ENCODE measurements at places on chromosomes 4 and X.

DNA sequence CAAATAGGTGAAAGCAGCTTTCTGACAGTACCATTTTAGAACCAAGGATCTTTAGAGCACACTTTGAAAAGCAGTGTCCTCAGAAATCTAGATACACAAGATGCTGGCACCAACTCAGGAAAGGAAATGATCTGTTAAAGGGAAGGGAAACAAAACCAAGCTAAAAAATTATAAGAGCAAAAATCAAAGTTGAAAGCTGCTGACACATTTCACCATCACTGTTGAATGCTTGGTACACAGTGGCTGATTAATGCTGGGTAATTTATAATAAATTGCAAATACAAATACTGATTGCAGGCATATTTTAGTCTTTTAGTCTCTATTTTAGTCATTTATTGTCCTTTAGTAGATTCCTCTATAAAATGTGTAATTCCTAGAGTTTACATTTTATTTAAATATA lies 1540.1 kb upstream of the PCDH10 start:
- no peak for DNase-seq

DNA sequence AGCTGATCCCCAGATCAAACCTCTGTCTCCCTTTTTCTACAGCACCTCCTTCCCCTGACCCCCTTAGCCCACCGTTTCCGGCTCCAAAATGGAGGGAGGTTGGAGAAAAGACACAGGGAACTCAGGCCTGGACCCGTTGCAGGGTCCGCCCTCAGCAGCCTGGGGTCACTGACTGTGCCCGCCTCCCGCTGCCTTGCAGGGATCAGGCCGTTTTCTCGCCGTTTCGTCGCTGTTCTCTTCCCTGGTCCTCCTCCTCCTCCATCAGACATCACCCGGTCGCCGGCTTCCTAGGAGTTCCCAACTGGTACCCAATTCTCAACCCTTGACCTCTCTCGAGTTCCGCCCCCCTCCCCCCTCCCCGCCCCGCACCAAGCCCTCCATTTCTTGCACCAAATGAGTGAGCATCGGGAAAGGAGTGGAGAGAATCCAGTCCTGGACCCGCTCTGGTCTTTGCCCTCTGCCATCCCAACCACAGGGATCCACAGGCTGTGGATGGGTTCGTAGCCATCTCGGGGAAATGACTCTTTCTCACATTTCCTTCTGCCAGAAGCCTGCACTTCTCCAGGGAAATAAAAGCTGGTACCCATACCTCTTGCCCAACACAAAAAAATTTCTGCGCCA lies 493 bp downstream of the TCEAL5 start:
- no peak for DNase-seq

DNA sequence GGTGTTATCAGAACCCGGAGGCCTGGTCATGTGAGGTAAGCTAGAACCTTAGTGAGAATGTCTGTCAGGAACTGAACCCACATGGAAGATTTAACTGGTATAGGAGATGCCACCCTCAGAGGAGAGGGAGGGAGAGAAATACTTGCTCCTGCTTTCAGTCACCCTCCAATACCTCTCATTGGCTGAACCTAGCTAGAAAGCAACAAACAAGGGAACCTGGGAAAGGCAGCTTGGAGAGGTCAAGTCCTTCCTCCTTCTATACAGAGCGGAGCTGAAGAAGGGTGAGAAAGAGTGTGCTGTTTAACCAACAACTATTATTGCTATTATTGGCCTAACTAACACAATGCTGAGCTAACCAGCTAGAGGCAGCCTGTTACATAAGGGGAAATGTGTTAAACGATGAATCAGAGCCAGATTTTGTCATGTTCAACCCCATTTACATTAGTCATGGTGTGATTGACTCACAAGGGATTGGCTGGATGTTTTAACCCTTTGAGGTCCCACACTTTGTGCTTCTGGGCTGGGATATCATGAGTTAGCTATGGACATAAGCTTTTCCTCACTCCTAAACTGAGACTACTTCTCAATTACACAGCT lies 96.5 kb upstream of the ESX1 start:
- DNase-seq, result no peak

DNA sequence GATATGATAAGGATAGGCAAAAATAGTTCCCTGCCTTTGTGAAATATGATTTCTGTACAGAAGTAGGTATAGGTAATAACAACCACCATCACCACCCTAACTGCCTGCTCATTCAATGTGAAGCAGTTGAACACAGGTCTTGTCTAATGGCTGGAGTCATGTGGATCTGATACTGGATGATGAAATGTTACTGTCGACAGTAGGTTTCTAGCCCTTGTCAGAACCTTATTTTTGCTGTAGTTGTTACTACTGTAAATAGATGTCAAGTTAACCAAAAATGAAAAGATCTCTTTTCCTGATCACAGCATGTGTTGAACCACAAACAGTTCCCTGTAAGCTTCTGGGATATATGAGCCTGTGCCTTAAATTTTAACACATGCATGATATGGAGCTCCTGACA lies 142.9 kb downstream of the FRAS1 start:
- peak; percentile 60 for DNase-seq

DNA sequence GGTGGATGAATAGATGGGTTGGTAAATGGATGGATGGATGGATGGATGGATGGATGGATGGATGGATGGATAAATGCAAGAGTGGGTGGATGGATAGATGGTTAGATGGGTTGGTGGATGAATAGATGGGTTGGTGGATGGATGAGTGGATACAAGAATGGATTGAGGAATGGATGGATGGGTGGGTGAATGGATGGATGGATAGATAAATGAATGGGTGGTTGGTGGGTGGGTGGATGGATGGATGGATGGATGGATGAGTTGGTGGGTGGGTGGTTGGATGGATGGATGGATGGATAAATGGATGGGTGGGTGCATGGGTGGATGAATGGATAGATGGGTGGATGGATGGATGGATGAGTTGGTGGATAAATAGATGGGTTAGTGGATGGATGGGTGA lies 13.8 kb upstream of the CRLF2 start:
- DNase-seq, result no peak

DNA sequence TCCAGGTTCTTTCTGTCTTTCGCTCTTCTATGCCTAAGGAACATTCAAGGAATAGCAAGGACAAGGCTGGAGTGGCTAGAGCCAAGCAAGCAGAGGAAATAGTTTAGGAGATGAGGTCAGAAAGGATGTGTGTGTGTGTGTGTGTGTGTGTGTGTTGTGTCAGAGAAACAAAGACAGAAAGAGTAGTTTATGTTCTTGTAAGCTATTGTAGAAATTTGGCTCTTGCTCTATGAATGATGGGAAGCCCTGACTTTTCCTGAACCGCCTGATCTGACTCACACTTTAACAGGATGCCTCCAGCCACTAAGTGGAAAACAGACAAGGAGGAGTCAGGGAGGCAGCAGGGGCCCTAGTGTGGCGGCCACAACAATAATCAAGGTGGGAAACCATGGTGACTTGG lies 39.7 kb downstream of the LGI2 start:
- no peak for DNase-seq

- DNase-seq, result peak; percentile 52
These were observed 10.2 kb upstream of the KCNE5 start for GRCh38 chrX:109635146-109635545.

GRCh38 chr4:61740886-61741285 lies 540.8 kb downstream of the ADGRL3 start:
- no peak for DNase-seq

Data from OCI-M1 (cell line).